ENCODE measurements at places on chromosomes 4 and X. TPM values are rescaled to one million over a fixed set of nuclear protein-coding genes. Genes with fewer than 3 reads are reported as not detected.

TLR2 gene
- polyA plus RNA-seq: 2.8 TPM

VCX3A gene
- not detected for polyA plus RNA-seq

MAB21L2 gene
- polyA plus RNA-seq: not detected

PROM1 gene
- polyA plus RNA-seq: 45.7 TPM

AR gene
- polyA plus RNA-seq: 7.0 TPM

STBD1 gene
- polyA plus RNA-seq: 25.3 TPM

DRP2 gene
- 3.2 TPM for polyA plus RNA-seq

TRAPPC11 gene
- 18.3 TPM for polyA plus RNA-seq

NOA1 gene
- 19.1 TPM for polyA plus RNA-seq

SMIM10 gene
- 12.8 TPM for polyA plus RNA-seq

ARMCX1 gene
- polyA plus RNA-seq: 85.8 TPM

P2RY8 gene
- 1.0 TPM for polyA plus RNA-seq

MTMR8 gene
- 1.0 TPM for polyA plus RNA-seq

FIP1L1 gene
- 43.5 TPM for polyA plus RNA-seq

ATP1B4 gene
- polyA plus RNA-seq: 155 TPM

ARHGAP36 gene
- 381 TPM for polyA plus RNA-seq

GLRA3 gene
- polyA plus RNA-seq: not detected

MAGEB17 gene
- 0.20 TPM for polyA plus RNA-seq

ATOH1 gene
- polyA plus RNA-seq: not detected

CLNK gene
- 0.17 TPM for polyA plus RNA-seq

VGLL1 gene
- polyA plus RNA-seq: not detected

AMBN gene
- not detected for polyA plus RNA-seq

KLB gene
- 0.08 TPM for polyA plus RNA-seq

USP27X gene
- 2.7 TPM for polyA plus RNA-seq

PCDH7 gene
- 31.3 TPM for polyA plus RNA-seq

EDNRA gene
- 58.8 TPM for polyA plus RNA-seq

SPRY1 gene
- 138 TPM for polyA plus RNA-seq

LARP7 gene
- 53.7 TPM for polyA plus RNA-seq

SPANXA1 gene
- not detected for polyA plus RNA-seq

CNGA2 gene
- polyA plus RNA-seq: not detected

BEX1 gene
- 1.8 TPM for polyA plus RNA-seq

CLDN24 gene
- polyA plus RNA-seq: not detected

RCHY1 gene
- 30.7 TPM for polyA plus RNA-seq

PNMA6F gene
- polyA plus RNA-seq: not detected

PLP2 gene
- 160 TPM for polyA plus RNA-seq

GPR82 gene
- polyA plus RNA-seq: 0.08 TPM

XAGE2 gene
- not detected for polyA plus RNA-seq

ADH7 gene
- polyA plus RNA-seq: not detected

TMEM255A gene
- 13.2 TPM for polyA plus RNA-seq

CXorf65 gene
- polyA plus RNA-seq: 0.68 TPM

HMX1 gene
- 0.11 TPM for polyA plus RNA-seq
